ENCODE measurements at places on chromosomes 5 and 9. TPM values are rescaled to one million over a fixed set of nuclear protein-coding genes. Genes with fewer than 3 reads are reported as not detected.

ANKRD20A1 gene
- polyA plus RNA-seq = not detected

PCA3 gene
- not detected for polyA plus RNA-seq

SHISAL2B gene
- polyA plus RNA-seq = not detected

ARHGEF28 gene
- polyA plus RNA-seq = not detected

- DNase-seq = no peak
These were observed 109.3 kb downstream of the ATPSCKMT start for GRCh38 chr5:10140195-10140973.

DNA sequence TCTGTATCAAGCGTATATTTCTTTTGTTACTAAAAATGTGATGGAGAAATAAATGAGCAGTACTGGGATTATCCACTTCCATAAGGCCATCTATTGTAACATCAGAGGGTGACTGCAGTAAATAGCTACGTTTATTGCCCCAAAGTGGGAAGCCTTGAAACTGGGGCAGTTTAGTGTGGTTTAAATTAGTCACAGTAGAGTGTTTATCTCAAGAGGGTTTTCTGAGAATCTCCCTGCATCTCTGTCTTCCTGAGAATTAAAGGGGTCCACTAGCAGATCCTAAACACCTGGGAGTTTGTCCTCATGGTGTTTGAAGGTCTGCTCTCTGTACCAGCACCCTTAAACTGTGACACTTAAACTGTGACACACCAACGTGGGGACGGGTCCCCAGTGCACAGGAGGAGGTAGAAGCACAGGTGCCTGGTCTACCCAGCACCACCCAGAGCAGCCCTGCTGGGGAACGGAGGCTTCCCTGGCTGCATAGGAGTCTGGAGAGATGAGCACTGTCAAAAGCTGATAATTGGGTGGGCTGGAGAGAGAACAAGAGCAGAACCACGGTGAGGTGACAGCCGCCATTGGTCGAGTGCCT lies 25.2 kb downstream of the PRRC2B start:
- no peak for DNase-seq

- no peak for DNase-seq
These were observed 15.7 kb downstream of the PIP5K1B start for GRCh38 chr9:68720656-68721313.

DNA sequence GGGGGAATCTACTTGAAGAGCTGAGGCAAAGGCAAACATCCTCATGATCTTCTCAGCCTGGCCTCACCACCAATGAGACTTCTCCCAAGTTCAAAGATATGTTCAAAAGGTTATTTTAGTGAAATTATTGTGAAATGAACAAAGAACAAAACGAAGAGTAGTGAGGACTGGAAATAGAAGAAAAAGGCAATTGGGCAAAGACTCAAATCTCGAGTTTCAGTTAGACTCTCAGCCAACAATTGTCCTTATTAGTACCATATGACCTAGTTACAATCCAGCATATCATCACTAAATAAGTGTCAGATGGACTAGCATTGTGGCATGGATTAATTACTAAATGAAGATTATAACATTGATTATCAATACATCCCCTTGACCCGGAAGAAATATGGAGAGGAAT lies 9.0 kb downstream of the ZNF474 start:
- no peak for DNase-seq

GRCh38 chr5:154435226-154435625 lies 10.6 kb upstream of the SAP30L start:
- DNase-seq = no peak

- no peak for DNase-seq
These were observed 160.2 kb downstream of the SH3GL2 start for GRCh38 chr9:17739022-17739421.

GRCh38 chr9:79131824-79132377 lies 439.9 kb upstream of the TLE4 start:
- DNase-seq = no peak

- DNase-seq = no peak
These were observed 24.0 kb downstream of the ROPN1L start for GRCh38 chr5:10465726-10466125.

GRCh38 chr5:66198837-66199236 lies 54.7 kb downstream of the SREK1 start:
- no peak for DNase-seq

DNA sequence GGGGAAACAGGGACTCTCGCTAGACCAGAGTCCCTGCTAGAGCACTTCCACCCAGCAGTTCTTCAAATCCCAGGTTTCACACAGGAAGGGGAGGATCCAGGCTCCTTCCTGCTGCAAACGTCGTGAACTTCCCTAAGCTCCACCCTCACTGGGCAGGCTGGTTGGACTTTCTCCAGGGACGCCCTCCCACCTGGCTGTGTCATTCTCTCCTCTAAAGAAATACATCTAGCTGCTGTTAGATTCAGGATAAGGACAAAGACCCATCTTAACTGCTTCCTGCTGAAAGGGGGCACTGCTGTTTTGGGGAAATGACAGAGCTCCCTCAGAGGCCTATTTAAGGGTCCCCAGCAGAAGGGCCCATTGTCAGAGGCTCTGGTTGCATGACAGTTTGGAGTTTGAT lies 230.7 kb downstream of the SEMA6A start:
- DNase-seq = no peak

- no peak for DNase-seq
These were observed 9.4 kb downstream of the DOCK8 start for GRCh38 chr9:224026-224425.

Measured in immature natural killer cell (primary cell).